ENCODE measurements at places on chromosomes 2 and 18.

DNA sequence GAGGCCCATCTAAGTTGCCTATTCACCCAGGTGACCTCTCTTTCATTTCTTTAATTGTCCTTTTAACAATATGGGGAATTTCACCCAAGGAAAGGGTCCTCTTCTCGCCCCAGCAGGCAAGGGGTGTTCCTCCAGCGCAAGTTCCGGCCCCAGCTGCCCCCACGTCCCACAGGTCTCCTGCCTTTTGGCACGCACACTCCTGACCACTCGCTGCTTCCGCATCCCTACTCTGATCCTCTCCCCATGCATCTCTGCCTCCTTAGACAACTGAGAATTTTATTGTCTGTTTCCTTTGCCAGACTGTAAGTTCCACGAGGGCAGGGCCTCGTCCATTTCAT is 684 bp upstream of the ARPC2 start:
- no peak for DNase-seq

- no peak for DNase-seq
Observed at GRCh38 chr2:104936527-104936926, 82.6 kb downstream of the POU3F3 start.

- no peak for DNase-seq
Observed at GRCh38 chr2:42558827-42559226, 9.6 kb upstream of the MTA3 start.

DNA sequence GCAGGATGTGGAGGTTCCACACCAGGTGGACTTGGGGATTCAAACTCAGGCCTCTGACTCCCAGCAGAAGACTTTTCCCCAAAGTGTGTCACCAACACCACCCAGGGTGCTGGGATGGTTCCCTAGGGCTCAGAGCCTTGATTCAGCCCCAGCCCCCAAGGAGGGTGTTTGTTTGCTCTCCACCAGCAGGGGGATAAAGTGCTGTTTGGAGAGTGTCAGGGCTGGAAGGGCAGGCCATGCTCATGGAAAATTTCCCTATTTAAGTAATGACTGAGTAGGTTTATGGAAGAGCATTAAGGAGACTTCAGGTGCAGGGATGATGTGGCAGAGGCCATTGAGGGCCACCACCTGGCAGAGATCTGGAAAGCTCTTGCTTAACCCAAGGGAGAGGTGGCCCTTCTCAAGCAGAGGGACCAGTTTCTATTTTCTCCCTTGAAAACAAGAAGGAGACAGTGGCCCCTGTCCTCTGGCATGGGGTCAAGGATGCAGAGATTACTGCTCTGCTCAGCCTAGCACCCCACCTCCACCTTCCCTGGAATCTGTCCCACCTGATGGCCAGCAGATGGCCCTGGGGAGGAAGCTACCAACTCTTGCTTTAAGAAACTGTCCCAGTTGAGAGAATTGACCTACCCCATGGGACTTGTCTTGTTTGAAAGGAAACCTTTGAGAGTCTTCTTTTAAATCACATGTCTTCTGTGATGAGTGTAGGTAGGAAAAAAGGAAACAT is 122.1 kb downstream of the ACOXL start:
- no peak for DNase-seq

- no peak for DNase-seq
Observed at GRCh38 chr18:22831441-22831904, 101.7 kb upstream of the RBBP8 start.

DNA sequence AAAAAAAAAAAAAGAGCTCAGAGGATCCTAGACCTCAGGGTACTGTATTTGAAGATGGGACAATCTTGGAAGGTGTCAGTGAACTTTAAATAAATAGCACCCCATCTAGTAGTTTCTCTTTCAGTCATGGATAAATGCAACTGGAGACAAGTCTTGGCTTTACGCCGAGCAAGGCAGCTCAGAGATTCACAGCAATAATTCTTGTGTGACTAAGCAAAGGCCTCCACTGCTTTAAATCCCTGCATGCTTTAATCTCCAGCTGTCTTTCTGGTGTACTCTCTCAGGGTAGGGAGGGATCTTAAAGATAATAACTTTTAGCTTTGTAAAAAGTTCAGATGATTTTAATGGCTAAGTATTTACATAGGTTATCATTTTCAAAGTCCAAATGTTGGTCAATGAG is 36.3 kb downstream of the NRXN1 start:
- DNase-seq: no peak

DNA sequence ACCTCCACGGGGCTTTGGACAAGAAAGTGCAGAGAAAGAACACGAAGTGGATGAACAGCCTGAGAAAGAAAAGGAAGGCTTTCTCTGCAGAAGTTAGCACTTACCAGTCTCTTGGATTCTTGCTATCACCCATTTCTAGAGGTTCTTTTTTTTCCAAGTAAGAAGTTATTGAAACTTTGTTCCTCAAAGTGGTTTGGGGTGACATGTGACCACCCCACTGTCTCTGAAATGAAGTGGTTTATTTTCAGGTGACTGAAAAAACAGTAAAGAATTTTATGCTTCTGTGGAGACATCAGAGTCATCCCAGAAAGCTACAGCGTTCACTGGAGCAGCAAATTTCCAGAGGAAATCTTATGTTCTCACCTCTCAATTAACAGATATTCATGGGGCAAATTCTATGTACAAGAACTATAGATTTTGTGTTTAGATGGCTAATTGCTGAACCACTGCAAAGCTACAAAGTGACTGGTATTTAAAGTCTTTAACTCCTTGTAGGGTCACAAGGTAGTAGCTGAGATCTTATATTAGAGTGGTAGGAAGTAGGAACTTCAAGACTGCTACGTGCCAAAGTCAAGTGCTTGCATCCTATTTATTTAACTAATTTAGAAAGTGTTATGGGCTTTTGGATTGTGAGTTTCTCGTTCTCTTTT is 267.5 kb downstream of the TGIF1 start:
- no peak for DNase-seq

- no peak for DNase-seq
Observed at GRCh38 chr2:239546541-239546940, 145.7 kb upstream of the HDAC4 start.
